ENCODE measurements at places on chromosomes 7 and 10.

DNA sequence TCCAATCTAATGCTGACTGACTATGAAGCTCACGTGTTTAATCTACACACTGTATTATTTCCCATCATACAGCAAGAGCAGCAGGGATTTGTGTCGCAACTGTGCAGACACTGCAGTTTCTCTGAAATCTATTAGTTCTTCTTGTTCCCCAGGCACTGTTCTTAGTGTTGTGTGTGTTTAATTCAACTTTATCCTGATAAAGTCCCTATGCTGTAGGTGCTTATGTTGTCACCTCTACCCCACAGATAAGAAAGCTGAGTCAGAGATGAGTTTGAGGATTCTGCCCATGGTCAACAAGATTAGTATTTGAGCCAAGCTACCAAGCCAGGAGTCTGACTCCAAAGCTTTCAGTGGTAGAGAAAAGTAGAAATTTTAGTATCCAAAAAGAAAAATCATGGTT is 22.5 kb upstream of the EPHB6 start:
- DNase-seq: no peak

DNA sequence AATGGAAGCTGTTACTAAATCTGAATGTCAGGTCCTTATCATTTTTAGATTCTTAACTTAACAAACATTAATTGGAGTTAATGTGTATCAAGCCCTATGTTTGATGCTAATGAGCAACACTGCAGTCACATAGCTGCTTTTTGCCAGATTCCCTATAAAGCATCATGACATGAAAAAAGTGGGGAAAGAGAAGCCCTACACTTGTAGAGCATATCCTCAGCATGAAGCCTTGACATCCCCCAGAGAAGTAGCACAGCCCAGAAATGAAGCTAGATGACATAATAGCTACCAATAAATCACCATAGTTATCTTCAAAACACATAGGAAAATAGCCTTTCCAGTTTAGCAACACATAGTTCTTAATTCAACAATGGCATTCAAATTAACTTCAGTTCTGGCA is 49.2 kb upstream of the CDK1 start:
- no peak for DNase-seq

GRCh38 chr7:104604706-104605105 is 276.3 kb downstream of the LHFPL3 start:
- DNase-seq: no peak

GRCh38 chr7:101099969-101100781 is 14.9 kb downstream of the TRIM56 start:
- peak; percentile 44 for DNase-seq

- no peak for DNase-seq
These were observed 246.1 kb downstream of the EBF3 start for GRCh38 chr10:129717816-129718547.

- DNase-seq: no peak
These were observed 46.4 kb downstream of the PDGFA start for GRCh38 chr7:473211-473734.

DNA sequence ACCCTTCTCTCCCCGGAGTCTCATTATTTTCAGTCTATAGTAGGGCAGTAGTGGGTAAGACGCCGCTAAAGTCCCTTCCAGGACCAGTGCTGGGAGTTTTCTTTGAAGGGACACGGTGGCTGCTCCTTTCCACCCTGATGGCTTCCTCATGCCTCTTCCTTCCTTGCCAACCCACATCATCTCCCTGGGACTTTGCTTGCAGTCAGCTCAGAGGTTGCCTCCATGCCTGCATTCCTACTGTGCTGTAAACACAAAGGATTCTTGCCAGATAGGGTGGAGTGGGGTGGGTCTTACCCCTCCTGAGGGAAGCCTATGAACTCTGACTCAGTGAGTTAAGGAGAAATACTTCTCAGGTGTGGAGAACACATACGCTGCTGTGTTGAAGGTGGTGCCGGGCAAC is 59.9 kb upstream of the IGFBP3 start:
- no peak for DNase-seq

DNA sequence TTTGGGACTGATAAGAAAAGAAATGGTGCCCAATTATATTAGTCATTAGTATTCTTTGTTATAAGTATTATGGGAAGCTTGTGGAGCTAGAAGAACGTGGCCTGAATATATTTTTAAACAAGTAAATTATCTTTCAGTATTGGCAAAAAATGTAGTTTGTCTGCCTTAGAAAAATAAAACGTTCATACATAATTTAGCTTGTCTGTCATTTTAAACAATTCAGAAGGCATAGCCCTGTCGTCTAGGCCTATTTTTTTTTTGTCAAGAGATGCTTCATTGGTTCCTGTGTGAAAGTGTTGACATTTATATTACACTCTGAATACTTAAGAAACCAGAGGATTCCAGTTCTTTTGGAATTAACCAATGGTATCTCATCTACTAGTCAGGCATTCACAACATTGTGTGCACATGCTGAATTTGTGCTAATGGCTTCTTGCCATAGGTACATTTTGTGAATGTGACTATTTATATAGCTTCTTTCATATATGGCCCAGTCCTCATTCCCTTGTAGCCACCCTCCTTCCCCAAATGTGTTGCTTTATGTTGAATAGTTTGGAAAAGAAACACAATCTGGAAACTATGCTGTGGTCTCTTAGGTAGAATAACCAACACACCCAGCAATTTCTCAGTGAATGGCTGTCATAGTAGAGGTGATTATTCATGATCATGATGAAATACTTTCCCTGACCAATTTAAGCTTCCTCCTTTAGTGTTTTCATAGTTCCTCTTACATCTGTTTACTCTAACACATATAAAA is 435.8 kb downstream of the EXOC4 start:
- no peak for DNase-seq

- DNase-seq: no peak
These were observed 110.3 kb downstream of the VIPR2 start for GRCh38 chr7:159034394-159034793.

GRCh38 chr10:119525116-119525515 is 17.4 kb downstream of the RGS10 start:
- DNase-seq: no peak

GRCh38 chr10:5183923-5184322 is 1.0 kb downstream of the AKR1C8 start:
- DNase-seq: no peak

GRCh38 chr7:56219017-56219416 is 102.8 kb upstream of the NUPR2 start:
- DNase-seq: no peak

GRCh38 chr10:47062441-47063200 is 151.4 kb downstream of the PTPN20 start:
- DNase-seq: no peak

GRCh38 chr7:26483843-26484242 is 192.2 kb downstream of the SNX10 start:
- DNase-seq: no peak

DNA sequence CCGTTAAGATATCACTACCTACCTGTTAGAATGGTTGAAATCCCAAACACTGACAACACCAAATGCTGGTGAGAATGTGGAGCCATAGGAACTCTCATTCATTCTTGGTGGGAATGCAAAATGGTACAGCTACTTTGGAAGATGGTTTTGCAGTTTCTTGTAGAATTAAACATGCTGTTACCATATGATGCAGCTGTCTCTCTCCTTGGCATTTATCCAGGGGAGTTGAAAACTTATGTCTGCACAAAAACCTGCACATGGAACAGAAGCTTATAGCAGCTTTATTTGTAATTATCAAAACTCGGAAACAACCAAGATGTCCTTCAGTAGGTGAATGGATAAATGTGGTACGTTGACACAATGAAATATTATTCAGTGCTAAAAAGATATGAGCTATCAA is 199.5 kb downstream of the BICC1 start:
- DNase-seq: no peak
